CD8-positive, alpha-beta memory T cell (primary cell): ENCODE measurements at places on chromosomes 5 and 9.

GRCh38 chr5:72608297-72608696, 101.1 kb upstream of the ZNF366 start:
- DNase-seq, result no peak

DNA sequence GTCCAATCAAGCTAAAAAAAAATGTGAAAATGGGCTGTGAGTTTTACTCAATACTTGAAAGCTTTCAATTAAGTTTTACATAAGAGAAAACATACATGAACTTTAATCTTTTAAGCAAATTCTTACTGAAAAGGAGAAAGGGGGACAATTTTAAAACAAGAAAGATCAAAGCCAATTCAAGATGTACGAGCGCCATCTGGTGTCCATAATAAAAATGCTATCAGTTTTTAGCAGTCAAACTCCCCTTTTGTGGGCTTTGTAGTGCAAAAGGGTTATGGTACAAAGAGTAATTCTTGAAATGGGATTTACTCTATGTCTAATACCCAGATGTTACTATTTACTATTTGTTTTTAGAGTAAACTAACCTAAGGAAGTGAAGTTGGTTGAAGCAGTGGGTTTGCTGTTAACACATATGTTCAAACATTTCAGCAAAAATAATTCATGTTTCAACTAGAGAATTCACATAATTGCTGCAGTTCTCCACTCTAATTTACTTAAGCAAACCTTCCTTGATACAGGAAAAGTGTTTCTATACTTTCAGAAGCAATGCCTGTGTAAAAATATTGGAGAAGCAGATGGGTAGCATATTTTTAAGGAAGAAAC, 228.2 kb upstream of the TYRP1 start:
- no peak for DNase-seq

DNA sequence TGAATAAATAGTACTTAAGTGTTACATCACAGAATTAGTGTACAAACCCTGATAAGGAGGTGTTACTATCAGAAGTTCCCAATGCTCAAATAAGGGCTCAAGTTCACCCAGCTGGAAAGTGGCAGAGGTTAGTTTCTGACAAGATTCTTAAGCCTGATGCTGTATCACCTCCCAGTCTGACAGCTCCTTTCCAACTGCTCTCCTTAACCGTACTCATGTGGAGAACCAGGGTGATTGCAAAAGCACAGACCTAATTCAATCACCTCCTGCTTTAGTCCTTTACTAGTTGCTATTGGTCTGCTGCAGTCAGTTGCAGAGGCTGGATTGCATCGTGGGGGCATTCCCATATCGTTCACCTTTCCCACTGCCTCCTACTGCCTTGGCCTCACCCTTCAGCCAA, 100.4 kb upstream of the ZNF618 start:
- no peak for DNase-seq

- no peak for DNase-seq
Observed at GRCh38 chr9:136197084-136197875, 7.6 kb downstream of the LHX3 start.
